ENCODE measurements at places on chromosomes 2 and 18.
A peak's percentile ranks its signal among the peaks of the same experiment; 100 is the strongest.

GRCh38 chr2:127581516-127582490, 46.3 kb downstream of the MYO7B start:
- DNase-seq = no peak

DNA sequence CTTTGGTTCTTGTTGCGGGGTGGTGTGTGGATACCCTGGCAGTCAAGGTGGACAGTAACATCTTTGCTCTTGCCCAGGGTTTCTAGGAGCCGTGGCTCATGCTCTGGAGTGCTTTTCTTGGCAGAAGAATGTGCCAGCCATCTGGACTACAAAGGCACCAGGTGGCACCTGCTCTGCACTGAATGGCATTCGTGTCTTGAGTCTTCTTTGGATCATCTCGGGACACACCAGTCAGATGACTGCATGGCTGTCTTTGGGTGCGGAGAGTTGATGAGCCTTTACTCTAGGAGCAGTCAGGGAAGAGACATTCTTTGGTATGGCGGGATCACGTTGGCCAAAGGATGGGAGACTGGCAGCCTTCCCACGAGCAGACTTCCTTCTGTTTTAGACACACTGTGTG, 104.1 kb upstream of the SEC11C start:
- DNase-seq = no peak

GRCh38 chr2:106997204-106997603, 111.2 kb upstream of the ST6GAL2 start:
- no peak for DNase-seq

DNA sequence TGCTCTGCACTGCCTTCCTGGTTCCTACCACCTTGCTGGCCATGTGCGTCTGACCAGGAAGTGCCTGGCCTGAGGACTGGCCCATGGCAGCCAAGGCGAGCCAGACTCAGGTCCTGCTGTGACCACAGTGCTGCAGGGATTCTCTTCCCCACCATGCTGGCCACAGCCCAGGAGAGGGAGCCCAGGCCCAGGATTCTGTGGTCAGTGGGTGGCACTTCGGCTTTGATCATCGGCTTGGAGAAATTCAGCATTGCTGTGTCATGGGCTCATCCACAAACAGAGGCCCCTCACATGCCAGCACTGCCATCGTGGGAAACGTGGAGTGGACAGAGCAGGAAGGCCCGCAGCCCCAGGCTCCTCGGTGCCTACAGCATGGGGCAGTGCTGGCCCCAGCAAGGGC, 211.6 kb downstream of the SEPTIN10 start:
- no peak for DNase-seq

GRCh38 chr2:26801328-26801727, 15.5 kb downstream of the CENPA start:
- no peak for DNase-seq

DNA sequence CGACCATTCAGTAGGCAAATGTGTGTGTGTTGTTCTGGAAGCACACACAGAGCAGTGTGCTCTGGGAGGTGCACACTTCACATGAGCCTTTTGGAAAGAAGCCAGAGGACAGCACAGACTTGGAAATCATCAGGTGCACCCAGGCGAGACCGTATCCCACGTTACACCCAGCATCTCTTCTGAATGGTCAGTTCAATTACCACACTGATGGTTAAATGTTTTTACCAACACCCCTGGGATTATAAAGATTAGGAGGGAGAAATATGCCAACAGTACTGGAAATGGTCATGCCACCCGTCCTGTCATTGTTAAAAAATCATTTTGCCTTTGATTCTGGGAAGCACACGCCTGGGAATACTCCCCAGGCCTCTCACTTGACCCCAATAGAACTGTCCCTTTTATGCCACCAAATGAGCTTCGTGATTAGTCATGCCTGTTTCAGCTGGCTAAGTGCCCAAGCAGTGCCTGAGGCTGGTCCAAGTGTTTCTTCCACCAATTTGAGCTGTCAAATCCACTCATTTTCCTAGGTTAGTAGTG, 183.7 kb downstream of the NRP2 start:
- DNase-seq = no peak

DNA sequence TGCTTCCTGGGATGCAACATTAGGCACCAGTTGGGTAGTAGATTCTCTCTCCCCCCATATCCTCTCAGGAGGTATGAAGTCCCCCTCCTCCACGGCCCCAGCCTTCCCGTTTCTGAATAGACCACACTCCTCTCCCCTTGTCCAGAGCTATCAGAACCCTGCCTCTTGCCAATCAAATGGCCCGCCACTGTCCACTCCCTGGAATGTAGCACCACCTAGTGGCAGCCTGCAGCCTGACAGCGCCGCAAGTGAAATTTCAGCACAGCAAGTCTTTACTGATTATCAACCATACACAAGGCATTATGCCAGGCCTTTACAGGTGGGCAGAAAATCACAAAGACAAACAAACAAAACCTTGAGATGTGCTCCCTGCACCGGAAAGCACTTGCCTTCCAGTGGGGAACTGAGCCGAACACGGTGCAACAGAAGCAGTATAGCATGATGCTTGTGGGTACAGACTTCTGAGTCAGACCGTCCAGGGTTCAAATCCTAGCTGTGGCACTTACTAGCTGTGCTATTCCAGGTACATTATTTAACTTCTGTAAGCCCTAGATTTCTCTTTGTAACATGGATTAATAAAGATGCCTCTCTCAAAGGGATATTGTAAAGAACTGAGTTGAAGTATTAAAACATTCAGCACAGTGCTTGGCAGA, 174.0 kb downstream of the SMAD2 start:
- peak; percentile 73 for DNase-seq

- DNase-seq = no peak
Measured at GRCh38 chr2:38549071-38549704, 53.5 kb downstream of the HNRNPLL start.

All from choroid plexus epithelial cell (primary cell).